Gastrocnemius medialis (tissue), 4 donors: ENCODE measurements at places on chromosomes 5 and 9. TPM values are rescaled to one million over a fixed set of nuclear protein-coding genes. Genes with fewer than 3 reads are reported as not detected.

FCN2 gene
- total RNA-seq = not detected

SPATA6L gene
- total RNA-seq = not detected

DNA sequence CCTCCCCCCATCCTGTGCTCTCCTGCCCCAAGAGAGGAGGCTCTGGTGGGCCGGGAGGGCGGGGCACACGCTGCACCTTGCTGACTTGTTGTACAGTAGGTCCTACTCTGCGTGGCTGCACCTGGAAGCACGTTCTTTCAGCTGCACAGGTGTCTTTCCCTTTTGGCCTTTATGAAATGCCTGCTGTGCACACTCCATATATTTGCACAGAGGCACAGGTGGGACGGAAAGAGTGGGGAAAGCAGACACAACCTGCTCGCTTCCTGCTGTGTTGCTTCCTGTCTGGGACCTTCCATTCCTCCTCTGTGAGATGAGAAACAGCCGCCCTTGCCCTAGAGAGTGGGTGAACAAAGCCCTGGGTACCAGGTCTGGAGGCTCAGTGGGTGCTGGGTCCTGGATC is 4.8 kb downstream of the USP20 start:
- DNase-seq = no peak

GRCh38 chr5:61658592-61659008 is 326.5 kb downstream of the ZSWIM6 start:
- peak; percentile 50 for DNase-seq

DNA sequence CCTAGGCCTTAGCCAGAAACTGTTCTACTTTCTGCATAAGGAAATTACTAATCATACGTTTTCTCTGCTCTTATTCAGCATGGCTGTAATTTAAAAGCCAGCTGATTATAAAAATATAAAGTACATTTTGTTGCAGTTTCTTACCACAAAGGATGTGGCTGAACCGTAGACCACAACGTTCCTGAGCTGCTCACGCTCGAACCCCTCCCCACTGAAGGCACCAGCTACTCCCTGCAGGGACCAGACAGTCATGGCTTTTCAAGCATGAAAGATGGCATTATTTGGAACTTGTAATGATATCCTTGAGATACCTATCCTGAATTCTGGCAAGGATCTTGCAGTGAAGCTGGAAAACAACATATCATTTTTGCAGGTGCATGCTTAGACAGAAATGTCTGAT is 91.8 kb upstream of the DMRT1 start:
- DNase-seq = no peak

- no peak for DNase-seq
Measured at GRCh38 chr9:8632493-8632892, 832.9 kb upstream of the DMAC1 start.

- no peak for DNase-seq
Measured at GRCh38 chr9:134253606-134254205, 72.5 kb upstream of the RXRA start.

DNA sequence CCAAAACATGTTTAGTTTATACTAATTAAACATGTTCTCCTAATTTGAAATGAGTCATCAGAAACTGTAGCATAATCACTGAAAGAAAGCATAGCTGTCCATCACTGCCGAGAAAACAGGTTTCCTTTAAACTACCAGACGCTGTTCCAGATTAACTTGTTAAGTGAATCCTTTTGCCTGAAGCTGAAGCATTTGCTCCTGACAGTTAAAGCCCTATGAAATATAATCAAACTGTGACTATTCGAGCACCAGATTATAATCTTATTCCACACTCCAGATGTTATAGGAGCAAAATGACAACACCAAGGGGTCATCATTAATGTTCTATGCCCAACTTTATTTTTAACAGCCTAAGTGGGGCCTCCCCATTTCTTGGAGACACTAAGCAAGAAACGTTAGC is 86.0 kb upstream of the CTSL start:
- no peak for DNase-seq

DNA sequence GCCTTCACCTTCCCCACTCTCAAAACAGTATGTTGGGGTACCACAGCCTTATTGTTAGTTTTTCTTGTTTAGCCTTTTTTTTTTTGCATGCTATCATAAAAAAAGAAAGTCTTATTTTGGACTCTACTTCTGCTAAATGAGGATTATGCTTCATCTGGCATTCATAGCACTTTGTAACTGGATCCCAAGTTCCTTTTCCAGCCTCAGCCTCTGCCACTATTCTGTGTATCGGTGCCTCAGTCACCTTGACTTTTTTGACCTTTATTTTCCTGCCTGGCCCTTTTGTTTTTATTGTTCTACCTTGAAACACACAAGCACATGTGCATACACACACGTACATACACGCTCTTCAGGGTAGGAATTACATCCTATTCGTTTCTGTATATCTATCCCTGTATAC is 8.5 kb upstream of the MAML1 start:
- no peak for DNase-seq

DNA sequence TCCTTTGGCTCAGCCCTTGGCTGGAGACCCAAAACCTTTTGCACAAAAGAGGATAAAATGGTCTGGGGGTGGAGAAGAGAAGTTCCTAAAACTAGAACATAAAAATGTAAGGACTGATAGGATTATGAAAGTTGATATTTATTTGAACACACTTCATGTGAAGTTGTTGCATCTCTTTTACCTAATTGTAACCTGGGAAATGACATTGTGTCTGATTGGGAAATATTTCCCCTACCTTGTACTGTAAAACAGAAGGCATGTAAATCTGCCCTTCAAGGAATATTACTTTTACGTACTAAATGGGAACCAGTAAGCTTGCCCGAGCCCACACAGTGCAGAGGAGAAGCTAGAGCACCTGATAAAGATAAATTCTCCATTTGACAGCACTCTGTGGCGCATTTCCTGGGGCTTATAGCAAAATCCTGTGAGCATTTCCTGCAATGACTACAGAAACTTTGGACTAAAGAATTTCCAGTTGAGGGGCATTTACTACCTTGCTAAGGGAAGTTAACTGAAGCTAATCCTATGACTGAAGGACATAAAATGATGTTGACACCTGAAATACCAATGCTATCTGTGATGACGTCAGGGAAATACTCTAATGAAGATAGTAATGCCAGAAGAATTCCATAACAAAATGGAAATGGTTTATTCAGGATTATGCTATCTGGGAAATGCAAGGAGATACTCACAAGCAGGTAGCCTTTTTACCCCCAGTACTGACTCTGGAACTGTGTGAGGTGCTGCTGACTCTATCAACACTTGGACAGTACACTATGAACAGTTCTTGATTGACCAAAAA is 78.3 kb upstream of the LIFR start:
- no peak for DNase-seq

DNA sequence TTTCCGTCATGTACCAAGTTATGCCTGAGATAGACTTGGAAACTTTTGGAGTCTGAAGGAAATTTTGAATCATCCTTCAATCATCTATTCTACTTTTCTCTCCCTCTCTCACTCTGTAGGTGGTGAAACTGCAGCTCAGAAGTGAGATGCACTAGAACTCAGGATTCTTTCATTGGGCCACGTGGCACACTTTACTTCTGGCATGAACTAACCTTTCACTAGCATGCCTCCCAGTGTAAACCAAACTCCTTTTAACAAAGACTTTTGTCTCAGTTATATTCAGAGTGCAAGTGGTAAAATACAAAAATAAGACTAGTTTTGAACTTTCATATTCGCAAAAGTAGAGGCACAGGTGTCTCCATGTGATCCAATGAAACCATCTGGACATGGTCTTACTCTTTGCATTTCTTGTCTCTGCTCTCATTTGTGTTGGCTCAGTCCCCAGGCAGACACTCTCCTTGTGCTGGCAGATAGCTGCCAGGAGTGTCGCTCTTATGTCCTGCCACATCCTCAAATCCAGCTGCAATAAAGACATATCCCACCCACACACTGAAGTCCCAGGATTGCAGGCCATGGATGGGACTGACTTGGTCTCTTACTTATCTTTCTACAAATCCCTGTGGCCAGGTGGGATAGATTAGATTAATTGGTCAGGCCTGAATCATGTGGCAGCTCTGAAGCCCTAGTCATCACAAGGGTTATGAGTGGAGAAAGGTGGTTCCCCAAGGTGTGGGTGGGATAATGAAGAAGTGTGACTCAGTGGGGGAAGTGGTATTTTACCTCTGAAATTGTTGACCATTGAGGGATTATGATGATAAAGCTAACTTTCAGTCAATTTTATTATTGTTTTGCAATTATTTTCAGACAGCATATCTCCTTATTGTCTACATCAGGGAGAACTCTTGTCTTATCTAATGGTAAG is 267.5 kb downstream of the GABRB2 start:
- no peak for DNase-seq

DNA sequence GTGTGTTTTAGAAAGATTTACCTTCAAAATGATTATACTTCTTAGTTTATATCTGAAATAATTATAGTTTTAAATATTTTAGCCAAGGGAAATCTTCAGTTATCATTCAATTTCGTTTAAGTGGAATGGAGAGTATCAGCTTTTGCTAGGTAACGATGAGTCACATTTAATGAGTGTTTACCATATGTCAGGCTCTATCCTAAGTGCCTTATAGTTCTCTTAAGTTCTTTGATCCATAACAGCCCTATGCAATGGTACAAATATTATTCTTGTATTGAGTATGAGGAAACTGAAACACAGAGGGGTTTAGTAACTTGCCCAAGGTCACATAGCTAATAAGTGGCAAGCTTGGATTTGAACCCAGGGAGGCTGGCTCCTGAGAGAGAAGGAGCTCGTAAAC is 37.5 kb upstream of the SHB start:
- no peak for DNase-seq

DNA sequence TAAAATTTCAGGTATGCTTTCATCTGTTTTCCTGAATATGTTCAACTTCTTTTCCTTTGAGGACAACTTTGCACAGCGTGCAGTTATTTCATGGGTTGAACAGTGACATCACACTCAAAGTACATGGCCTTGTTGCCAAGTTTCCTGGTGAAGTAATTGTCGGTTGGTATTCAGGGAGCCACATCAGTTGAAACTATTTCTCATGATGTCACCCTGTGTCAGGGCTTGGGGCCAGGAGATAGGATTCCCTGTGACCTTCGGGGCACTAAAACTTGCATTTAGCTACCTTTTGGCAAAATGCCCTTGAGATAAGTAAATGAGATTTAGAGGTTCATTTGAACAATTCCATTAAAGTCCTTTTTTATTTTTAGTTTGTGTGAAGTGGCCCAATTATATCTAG is 383.9 kb downstream of the SH3GL2 start:
- DNase-seq = no peak

- DNase-seq = no peak
Measured at GRCh38 chr9:122378236-122378635, 7.4 kb downstream of the PTGS1 start.

DNA sequence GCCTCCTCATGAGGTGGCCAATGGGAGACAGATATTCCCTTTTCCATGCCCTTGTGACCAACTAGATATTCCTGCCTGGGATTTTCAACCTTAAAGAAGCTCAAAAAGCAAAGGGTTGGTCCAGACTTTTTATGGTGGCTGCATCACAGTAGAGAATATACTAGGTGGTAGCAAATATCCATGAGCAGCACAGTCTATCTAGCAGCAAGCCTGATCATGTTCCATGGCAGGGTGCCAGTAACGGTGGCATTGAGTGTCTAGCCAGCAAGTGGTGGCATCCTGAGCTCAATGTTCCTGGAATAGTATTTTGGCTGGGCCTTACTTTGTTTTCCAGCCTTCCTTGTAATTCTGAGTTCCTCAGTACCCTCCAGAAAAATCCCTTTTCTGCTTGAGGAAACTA is 25.8 kb downstream of the CDC25C start:
- peak; percentile 91 for DNase-seq

DNA sequence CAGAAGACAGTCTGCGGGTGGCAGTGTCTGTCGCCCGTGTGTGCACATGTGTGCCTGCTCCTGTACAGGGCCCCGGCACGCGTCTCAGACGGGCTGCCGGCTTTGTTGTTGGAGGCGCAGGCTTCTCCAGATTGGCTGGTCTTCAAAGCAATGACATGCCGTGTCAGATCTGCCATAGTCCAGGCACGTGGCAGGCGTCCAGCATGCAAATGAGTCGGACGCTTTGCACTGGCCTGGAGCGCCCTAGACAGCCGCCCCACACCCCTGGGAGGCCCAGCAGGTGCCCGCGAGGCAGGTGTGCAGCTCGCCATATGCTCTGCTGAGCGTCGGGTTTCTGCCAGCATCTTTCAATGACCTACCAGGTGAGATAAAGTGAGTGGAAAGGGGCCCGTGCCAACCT is 71.5 kb downstream of the GADD45G start:
- DNase-seq = peak; percentile 58

- DNase-seq = no peak
Measured at GRCh38 chr5:135977375-135977928, 22.7 kb upstream of the LECT2 start.

- no peak for DNase-seq
Measured at GRCh38 chr5:64040490-64040889, 78.2 kb upstream of the HTR1A start.

- no peak for DNase-seq
Measured at GRCh38 chr9:112323378-112323854, 10.0 kb downstream of the PTBP3 start.

- peak; percentile 22 for DNase-seq
Measured at GRCh38 chr9:96383165-96383942, at the start of gene SLC35D2. SLC35D2 (minus strand) TSS chr9:96383711; CDS start chr9:96383634, 77 bp downstream.
